ENCODE measurements at places on chromosomes 4 and X. TPM values are rescaled to one million over a fixed set of nuclear protein-coding genes. Genes with fewer than 3 reads are reported as not detected.

Gene PAK3
- 10.8 TPM for total RNA-seq

- H3K4me1 ChIP-seq = no peaks in the 10 kb centered on the region
- H3K36me3 ChIP-seq = no peaks in the 10 kb centered on the region
- H3K4me3 ChIP-seq = no peak overlapping the region
- H3K27ac ChIP-seq = no peak overlapping the region
These were observed 146.8 kb downstream of the KLHL4 start for GRCh38 chrX:87664381-87664780.

DNA sequence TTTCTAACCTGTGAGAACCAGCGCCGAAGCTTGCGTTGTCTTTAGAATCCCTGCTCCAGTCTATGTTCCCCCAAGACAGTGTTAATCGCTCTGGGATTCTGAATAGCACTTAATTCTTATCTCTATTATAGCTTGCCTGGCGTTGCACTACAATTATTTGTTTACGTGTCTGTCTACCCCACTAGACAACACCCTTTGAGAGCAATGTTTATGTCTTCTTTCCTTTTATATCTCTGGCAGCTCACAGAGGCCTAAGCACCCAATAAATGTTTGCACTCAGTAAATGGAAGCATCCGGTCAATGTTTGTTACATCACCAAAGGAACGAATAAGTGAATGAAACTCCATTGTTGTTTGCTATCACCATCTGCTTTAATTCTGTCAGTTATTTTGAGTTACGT lies 4.8 kb upstream of the NHS start:
- H3K4me3 ChIP-seq = no peak overlapping the region
- H3K27ac ChIP-seq = no peak overlapping the region
- DNase-seq = no peak
- H3K36me3 ChIP-seq = no peaks in the 10 kb centered on the region
- H3K27me3 ChIP-seq = peaks cover 24% of the 10 kb centered on the region

GRCh38 chrX:9906919-9907318 lies 60.2 kb upstream of the CLDN34 start:
- peaks cover 8% of the 10 kb centered on the region for H3K4me1 ChIP-seq
- H3K27me3 ChIP-seq = no peaks in the 10 kb centered on the region
- H3K36me3 ChIP-seq = no peaks in the 10 kb centered on the region

All from type B pancreatic cell (in vitro differentiated cells).